MCF 10A (cell line): ENCODE measurements at places on chromosomes 7 and 10. TPM values are rescaled to one million over a fixed set of nuclear protein-coding genes. Genes with fewer than 3 reads are reported as not detected.

UPK3BL2 gene
- total RNA-seq, result 17.4 and 20.0 TPM in 2 replicates

SEMA3A gene
- total RNA-seq, result 1.5 and 3.2 TPM in 2 replicates

CABCOCO1 gene
- not detected in 2 replicates for total RNA-seq

STOX1 gene
- total RNA-seq, result 0.16 TPM in 1 of 2 replicates, not detected in the other

HOXA7 gene
- 0.29 and 0.44 TPM in 2 replicates for total RNA-seq

DNA sequence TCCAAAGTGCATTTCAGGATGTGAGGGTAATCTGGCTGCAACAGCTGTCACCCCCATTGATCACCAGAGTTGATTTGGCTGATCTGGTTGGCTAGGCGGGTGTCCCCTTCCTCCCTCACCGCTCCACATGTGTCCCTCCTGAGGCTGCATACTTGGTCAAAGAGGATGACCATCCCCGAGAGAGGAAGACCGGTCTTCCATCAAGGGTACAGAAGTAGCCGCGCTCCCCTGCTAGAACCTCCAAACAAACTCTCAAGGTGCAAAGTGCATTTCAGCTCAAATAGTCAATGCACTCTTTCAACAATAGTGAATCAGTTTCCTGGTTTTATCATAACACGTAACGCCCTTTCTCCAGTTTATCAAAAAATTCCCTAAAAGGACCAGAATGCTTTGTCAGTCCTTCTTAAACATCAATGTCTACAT lies 44.6 kb downstream of the CARD11 start:
- DNase-seq, result no peak

- peak; percentile 95 for DNase-seq
Observed at GRCh38 chr10:24891823-24892222, 60.6 kb downstream of the PRTFDC1 start.

DNA sequence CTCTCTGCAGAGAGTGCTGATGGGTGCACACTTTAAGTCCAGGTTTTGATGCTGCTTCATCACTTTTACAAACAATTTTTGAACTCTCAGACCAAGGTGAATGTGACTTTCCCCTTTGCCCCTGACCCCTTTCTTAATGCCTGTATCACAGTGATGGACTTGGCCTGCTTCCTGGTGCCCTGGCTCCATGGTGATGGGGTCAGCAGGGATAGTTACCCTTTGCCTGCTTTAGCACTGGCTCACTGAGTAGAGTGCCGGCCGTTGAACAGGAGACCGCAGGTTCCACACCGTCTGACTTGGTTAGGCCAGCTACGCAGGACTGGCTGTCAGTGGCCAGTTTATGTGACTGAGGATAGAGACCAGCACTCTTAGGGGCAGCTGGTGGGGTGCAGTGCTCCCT lies 40.1 kb downstream of the LRGUK start:
- DNase-seq, result no peak

DNA sequence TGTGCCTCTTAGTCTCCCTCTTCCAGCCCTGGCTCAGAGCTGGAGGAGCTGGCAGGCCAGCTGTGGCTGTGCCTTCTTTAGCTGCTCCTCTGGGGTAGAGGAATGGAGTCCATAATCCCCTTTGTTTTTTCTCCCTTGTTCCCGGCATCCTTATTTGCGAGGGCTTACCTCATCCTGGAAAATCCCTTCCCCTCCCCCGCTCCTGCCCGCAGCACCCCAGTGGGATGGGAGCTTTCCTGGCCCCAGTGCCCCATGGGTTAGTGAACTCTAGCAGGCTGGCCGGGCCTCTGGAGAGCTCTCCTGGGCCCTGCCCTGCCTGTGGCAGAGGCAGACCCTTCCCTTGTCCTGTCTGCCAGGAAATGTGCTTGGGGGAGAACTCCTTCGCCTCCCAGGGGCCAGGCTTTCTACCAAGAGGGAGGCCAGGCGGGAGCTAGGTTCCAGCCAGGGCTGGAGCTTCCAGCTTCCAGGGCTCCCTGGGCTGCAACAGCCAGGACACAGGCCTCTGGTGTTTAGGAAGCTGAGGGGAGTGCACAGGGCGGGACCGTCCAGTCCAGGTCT lies 16.5 kb upstream of the TRIM8 start:
- DNase-seq, result peak; percentile 71

DNA sequence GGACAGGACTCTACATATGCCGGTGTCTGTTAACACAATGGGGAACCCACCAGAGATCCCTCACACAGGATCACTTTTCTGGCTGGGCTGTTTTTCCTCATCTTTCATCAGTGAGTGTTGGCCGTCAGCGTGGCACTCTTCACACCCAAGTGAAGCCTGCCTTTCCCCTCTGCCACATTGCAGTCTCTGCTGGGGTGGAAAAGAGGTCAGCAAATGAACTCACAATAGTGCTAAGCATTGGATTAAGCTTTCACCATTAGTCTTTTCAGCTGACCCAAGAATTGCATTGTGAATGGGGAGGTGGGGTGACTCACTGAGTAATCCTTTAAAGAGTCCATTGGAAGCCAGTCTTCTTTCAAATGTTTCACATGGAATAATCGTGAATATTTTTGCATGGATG lies 143.0 kb downstream of the KIAA1217 start:
- DNase-seq, result no peak

DNA sequence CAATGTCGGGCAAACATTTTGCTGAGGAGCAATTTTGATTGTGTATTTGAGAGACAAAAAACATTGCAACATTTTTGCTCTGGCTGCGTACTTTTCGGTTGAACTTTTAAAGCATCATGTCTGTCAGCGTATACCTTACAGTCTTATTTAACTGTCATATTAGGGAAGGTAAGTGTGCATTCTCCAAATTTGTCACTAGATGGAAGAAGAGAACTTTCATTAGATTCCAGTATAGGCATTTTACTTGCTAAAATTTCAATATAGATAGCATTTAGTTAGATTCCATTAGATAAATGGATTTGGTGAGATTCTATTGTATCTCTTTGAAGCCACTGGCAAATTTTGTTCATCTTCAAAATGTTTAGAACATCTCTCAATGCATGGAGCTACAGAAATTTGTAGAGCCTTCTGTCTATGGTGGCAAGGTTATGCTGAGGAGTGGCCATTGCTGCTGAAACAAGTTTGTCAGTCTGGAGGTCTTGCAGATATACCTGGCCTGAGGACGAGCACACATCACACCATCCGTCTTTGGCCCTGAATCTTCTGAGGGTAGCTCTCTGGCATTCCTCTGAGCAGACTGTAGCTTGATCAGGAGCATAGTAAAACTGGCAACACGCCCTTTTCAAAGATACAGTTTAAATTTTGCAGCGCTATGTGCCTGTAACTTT lies 437.5 kb upstream of the MBL2 start:
- DNase-seq, result peak; percentile 49

DNA sequence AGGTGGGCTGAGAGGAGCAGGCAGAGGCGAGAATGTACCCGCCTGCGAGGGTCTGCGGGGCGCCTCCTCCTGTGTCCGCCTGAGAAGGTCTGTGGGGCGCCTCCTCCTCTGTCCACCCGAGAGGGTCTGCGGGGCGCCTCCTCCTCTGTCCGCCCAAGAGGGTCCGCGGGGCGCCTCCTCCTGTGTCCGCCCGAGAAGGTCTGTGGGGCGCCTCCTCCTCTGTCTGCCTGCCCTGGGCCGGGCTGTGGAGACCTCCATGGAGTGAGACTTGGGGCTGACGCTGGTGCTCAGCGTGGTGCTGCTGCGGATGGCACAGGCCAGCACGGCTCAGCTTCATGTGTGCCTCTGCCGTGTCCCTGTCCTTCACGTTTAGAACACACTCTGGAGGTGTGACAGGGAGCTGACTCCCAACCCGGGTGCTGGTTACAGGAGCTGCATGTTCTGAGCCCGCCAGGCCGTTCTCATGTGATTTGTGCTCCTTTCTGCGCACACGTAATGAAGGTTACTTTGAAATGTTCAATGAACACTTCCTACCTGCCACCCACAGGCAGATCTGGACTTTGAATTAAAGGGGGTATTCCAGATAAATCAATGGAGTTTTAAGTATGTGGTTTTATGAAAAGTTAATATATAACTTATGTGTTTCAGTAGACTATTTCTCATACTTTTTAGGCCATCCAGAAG lies 20.5 kb upstream of the GET4 start:
- DNase-seq, result no peak

GRCh38 chr7:149510248-149510647 lies 12.6 kb upstream of the ZNF746 start:
- DNase-seq, result no peak
